HCT116 (cell line): ENCODE measurements at places on chromosomes 7 and 10. TPM values are rescaled to one million over a fixed set of nuclear protein-coding genes. Genes with fewer than 3 reads are reported as not detected.

- H3K4me1 ChIP-seq, result peaks cover 60% of the 10 kb centered on the region
- DNase-seq, result no peak
- H3K27me3 ChIP-seq, result no peaks in the 10 kb centered on the region
- H3K27ac ChIP-seq, result no peak overlapping the region
- no peaks in the 10 kb centered on the region for H3K36me3 ChIP-seq
Observed at GRCh38 chr7:121276313-121276712, 52.5 kb upstream of the WNT16 start.

DNA sequence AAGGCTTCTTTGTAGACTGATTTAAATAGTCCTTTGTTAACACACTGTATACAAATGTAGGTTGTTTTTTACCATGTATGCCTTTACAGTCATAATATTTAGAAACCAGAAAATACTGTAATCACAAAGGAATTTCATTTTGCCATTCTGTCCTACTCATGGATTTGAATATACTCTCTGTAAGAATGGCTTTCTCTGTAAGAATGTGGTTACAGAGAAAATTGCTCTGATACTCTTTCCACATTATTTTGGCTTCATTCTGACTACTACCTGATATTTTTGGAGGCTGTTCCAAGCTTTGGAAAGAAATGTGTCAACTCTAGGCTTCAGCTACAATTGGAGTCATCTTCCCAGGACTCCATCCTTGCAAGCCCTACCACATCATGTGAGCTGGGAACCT is 23.5 kb downstream of the CH25H start:
- H3K4me1 ChIP-seq, result no peaks in the 10 kb centered on the region
- no peaks in the 10 kb centered on the region for H3K36me3 ChIP-seq
- H3K27me3 ChIP-seq, result no peaks in the 10 kb centered on the region
- no peak overlapping the region for H3K4me3 ChIP-seq

- peaks cover 33% of the 10 kb centered on the region for H3K4me1 ChIP-seq
Observed at GRCh38 chr7:23372611-23373010, 73.5 kb downstream of the MALSU1 start.

GRCh38 chr7:1361756-1362125 is 97.5 kb downstream of the MICALL2 start:
- H3K36me3 ChIP-seq, result no peaks in the 10 kb centered on the region
- H3K4me3 ChIP-seq, result no peak overlapping the region
- H3K4me1 ChIP-seq, result no peaks in the 10 kb centered on the region
- no peak for DNase-seq

- H3K36me3 ChIP-seq, result peaks cover 8% of the 10 kb centered on the region; the same call in 1 of the 2 replicates
- no peak overlapping the region for H3K27ac ChIP-seq
- no peak overlapping the region for H3K4me3 ChIP-seq
- no peaks in the 10 kb centered on the region for H3K27me3 ChIP-seq
- no peak for DNase-seq
- peaks cover 51% of the 10 kb centered on the region for H3K4me1 ChIP-seq
Observed at GRCh38 chr10:74022926-74023629, 25.2 kb downstream of the VCL start.

GRCh38 chr7:89661876-89662275 is 492.4 kb upstream of the STEAP1 start:
- H3K36me3 ChIP-seq, result no peaks in the 10 kb centered on the region
- no peak for DNase-seq
- no peak overlapping the region for H3K4me3 ChIP-seq

DNA sequence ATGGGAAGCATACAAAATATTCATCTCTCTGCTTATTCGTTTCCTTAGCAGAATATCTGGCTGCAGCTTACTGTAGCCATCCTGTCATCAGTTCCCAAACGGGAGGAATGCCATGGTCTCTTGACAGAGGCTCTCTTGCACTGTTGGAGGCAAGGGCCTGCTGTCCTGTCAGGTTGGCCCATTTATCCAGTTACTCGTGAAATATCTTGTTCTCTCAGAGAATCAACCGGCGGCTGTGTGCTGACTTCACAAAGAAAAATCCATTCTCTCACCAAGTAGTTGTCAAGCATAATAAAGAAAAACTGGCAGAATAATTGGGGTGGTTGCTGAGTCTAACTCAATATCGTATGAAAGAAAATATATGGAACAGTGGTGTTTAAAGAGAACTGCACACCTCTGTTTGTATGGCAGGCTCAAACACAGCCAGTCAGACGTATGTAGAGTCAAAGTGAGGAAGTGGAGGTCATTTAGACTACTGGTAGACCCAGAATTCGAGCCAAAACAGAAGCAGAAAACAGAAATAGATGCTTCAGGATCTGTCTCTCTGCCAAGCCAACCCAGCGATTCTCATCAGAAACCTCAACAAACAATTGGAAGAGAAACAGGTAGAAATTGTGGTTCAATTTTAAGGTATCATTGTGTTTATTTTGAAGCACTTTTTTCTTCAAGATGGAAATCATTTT is 349.2 kb upstream of the PRKCQ start:
- H3K36me3 ChIP-seq, result no peaks in the 10 kb centered on the region
- DNase-seq, result no peak
- H3K27ac ChIP-seq, result no peak overlapping the region

GRCh38 chr10:70621503-70622078 is 19.1 kb upstream of the PRF1 start:
- H3K27ac ChIP-seq, result no peak overlapping the region
- DNase-seq, result no peak
- H3K4me1 ChIP-seq, result peaks cover 4% of the 10 kb centered on the region; the same call in 1 of the 2 replicates
- no peaks in the 10 kb centered on the region for H3K36me3 ChIP-seq
- H3K4me3 ChIP-seq, result no peak overlapping the region

DNA sequence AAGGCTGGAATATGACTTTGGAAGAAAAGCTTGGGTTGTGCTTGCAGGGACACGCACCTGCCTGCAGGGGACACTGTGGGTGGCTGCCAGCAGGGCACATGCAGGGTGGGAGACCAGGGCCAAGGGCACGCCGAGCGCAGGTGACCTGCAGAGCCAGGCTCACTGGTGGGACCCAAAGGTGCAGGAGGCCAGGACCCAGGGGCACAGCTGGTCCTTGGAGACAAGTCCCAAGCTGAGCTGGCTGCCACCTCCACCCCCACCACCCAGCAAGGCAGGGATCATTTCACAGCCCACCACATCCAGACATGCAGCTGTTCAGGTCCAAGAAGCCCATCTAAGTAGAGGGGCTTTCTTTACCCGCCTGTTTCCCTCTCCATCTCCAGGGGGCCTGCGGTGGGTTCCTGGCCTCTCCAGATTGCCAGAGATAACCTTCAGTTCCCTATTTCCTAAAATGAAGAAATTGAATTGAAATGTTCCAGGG is 13.8 kb upstream of the CLIP2 start:
- DNase-seq, result no peak
- H3K4me1 ChIP-seq, result peaks cover 27% of the 10 kb centered on the region
- H3K4me3 ChIP-seq, result no peak overlapping the region
- no peaks in the 10 kb centered on the region for H3K36me3 ChIP-seq
- H3K27me3 ChIP-seq, result no peaks in the 10 kb centered on the region

GRCh38 chr7:149811221-149811620 is 27.0 kb upstream of the ZNF862 start:
- no peak overlapping the region for H3K4me3 ChIP-seq
- no peak overlapping the region for H3K27ac ChIP-seq
- H3K27me3 ChIP-seq, result no peaks in the 10 kb centered on the region
- no peaks in the 10 kb centered on the region for H3K36me3 ChIP-seq

DNA sequence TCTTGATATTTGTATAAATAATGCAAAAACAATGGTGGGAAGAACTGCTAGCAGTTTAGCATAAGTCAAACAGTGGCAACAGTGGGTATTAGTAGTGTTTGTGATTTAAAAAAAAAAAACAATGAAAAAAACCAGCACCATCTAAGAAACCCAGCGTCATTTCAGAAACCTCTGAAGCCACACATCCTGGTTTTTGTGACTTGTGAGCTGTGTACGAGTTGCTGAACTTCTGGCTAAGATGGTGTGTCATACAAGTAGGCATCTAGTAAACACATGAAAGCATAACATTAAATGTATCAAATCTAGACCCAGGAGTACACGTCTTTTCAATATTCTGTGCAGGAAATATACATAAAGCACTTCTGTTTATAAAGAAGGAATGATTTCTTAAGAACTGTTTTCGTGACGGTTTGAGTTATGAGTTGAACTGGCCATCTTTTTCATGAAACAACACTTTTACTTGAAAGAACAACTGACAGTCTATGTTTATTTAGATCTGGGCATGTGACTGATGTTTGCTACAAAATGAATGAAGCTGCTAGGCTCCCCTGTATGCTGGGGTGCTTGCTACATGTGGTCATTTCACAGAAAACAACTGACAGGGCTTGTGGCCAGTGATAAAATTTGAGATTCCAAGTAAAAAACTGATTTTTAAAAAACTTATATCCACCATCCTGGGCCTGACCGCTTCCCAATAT is 143.5 kb downstream of the PIP4K2A start:
- H3K27me3 ChIP-seq, result no peaks in the 10 kb centered on the region
- H3K4me1 ChIP-seq, result no peaks in the 10 kb centered on the region
- peaks cover 11% of the 10 kb centered on the region; the same call in 1 of the 2 replicates for H3K36me3 ChIP-seq
- DNase-seq, result no peak
- no peak overlapping the region for H3K27ac ChIP-seq
- H3K4me3 ChIP-seq, result no peak overlapping the region

GRCh38 chr10:129272176-129272575 is 194.9 kb upstream of the MGMT start:
- H3K4me3 ChIP-seq, result no peak overlapping the region
- H3K4me1 ChIP-seq, result no peaks in the 10 kb centered on the region
- no peaks in the 10 kb centered on the region for H3K27me3 ChIP-seq
- H3K36me3 ChIP-seq, result no peaks in the 10 kb centered on the region
- DNase-seq, result no peak
- no peak overlapping the region for H3K27ac ChIP-seq

- peaks cover 13% of the 10 kb centered on the region for H3K4me1 ChIP-seq
- no peaks in the 10 kb centered on the region for H3K27me3 ChIP-seq
- no peak overlapping the region for H3K4me3 ChIP-seq
- no peaks in the 10 kb centered on the region for H3K36me3 ChIP-seq
Observed at GRCh38 chr10:60135020-60135419, 228.7 kb upstream of the CCDC6 start.

DNA sequence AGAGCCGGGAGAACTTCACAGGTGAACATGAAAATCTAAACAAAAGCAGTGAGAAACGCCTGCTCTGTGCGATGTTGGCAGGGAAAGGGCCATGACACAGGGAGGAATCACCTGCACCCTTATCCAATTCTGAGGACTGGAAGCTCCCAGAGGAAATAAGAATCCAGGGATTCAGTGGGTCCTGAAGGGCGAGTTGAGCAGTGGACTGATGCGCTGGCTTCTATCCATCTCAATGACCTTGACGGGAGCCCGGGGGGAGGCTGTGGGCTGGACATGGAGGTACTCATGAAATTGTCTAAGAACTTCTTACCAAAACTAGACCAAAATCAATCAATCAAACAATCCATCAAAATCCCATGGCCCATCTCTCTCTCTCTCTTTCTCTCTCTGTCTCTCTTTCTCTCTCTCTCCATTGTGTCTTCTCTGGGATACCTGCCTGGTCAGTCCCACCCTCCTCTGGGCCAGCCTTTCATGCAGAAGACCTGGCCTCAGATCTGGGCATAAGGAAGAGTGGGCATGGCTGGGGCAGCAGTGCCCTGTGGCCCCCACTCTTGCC is 7.2 kb downstream of the CPXM2 start:
- no peak overlapping the region for H3K4me3 ChIP-seq
- no peak for DNase-seq
- H3K36me3 ChIP-seq, result no peaks in the 10 kb centered on the region
- H3K27ac ChIP-seq, result no peak overlapping the region

FOXP2 gene
- 2.5 TPM for total RNA-seq

CCDC71L gene
- 21.1 TPM for total RNA-seq

RNF133 gene
- total RNA-seq, result 0.20 TPM

SLC39A12 gene
- not detected for total RNA-seq

NAT16 gene
- total RNA-seq, result 2.0 TPM

GARIN1A gene
- total RNA-seq, result 0.49 TPM

NXPH1 gene
- total RNA-seq, result 0.17 TPM
